ENCODE measurements at places on chromosomes 7 and 10.

DNA sequence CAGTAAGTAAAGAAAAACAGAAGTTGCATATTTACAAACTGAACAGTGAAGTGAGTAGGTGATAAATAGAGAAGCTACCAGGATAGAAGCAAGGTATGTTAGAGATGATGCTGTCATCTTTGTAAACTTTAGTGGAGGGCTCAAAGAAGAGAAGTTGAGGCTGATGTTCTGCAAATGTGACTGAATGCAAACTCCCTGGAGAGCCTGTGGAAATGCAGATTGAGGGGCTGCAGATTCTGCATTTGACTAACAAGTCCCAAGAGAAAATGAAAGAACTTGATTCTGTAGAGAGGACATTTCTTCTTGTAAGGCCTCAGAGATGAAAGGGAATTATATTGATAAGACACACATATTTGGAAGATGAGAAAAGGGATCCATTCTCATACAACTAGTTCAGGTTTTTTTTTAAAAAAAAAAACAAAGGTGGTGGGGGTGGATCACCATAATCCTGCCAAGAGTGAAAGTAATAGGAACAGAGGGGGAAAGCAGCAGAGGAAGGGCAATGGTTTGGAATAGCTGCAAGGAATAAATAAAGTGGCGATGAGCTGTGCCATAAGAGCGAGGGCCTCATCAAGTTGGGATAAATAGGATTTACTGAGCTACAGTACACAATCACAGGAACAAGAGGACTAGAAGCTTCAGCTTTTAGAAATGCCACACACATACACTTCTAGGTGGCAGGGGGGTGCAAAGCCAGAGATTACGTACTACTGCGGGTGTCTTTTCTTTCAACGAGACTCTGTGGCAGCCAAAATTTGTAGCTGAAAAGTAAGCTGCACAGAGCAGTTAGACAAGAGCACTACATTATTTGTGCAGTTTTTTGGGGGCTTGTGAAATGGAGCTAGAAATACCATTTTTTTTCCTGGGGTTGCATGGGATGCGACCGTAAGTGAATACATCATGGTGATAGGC is 778.5 kb downstream of the NRG3 start:
- DNase-seq = no peak

GRCh38 chr10:67802767-67803538 is 35.0 kb downstream of the DNAJC12 start:
- peak; percentile 30 for DNase-seq

DNA sequence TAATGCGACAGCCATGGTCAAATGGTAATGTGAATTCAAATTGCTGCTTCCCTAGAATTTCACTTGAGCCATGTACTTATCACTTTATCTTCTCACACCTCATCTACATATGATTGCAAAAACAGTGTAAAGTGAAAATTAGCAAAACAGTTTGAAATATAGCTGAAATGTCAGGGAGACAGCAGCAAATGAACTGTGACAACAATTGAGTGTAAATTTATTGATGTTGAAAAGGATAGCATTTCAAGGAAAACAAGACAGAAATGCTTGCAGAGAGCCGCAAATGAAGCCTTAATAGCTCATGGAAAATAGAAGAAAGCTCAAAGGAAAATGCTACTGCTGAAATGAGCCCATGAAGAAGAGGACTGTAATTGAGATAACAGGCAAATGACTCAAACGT is 516.2 kb upstream of the POT1 start:
- no peak for DNase-seq

DNA sequence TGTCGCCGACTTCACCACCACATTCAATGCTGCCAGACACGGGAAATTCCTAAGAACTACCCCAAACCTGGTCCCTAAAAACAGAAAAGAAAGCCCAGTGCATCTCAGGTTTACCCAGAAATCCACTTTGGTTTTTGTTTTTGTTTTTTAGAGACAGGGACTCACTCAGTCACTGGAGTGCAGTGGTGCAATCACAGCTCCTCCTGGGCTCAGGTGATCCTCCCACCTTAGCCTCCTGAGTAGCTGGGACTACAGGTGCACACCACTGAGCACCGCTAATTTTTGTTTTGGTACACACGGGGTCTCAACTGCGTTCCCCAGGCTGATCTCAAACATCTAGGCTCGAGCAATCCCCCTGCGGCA is 22.8 kb downstream of the MAD1L1 start:
- no peak for DNase-seq

GRCh38 chr10:31876652-31877352 is 51.8 kb downstream of the ARHGAP12 start:
- no peak for DNase-seq

- DNase-seq = no peak
Observed at GRCh38 chr7:20284003-20284770, 46.5 kb upstream of the ITGB8 start.

DNA sequence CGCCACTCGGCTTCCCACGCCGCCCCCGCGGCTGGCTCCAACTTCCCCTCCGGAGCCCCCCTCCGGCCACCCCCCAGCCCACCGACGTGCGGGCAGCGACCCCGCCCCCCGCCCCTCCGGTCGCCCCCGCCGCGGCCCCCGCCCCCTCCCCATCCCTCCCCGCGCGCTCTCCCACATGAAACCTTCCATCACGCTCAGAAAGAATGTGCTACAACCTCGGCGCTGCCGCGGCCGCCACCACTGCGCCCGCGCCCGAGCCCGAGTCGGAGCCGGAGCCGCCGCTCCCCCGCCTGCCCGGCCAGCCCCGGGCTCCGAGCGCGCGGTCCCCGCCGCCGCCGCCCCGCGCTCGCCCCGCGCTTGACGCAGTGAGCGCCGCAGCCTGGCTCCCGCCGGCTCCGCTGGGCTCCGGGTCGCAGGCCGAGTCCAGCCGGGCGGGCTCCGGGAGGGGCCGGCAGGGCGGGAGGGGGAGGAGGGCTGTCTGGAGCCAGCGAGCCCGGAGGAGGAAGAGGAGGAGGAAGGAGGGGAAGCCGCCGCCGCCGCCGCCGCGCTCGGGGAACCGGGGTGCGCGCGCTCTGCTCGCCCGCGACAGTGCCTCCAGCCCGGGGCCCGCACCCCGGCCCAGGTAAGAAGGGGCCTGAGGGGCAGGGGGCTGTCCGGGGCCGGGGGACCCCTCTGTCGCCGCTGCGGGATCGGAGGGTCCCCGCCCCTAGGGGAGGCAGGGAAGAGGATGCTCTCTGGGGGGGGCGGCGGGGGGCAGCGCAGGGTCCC is 4.3 kb upstream of the ELFN1 start:
- peak; percentile 49 for DNase-seq

DNA sequence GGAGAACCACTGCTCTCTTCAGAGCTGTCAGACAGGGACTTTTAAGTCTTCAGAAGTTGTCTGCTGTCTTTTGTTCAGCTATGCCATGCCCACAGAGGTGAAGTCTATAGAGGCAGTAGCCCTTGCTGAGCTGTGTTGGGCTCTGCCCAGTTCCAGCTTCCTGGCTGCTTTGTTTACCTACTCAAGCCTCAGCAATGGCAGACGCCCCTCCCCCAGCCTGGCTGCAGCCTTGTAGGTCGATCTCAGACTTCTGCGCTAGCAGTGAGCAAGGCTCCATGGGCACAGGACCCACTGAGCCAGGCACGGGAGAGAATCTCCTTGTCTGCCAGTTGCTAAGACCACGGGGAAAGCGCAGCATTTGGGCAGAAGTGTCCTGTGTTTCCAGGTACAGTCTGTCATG is 12.1 kb upstream of the CPA2 start:
- DNase-seq = no peak

DNA sequence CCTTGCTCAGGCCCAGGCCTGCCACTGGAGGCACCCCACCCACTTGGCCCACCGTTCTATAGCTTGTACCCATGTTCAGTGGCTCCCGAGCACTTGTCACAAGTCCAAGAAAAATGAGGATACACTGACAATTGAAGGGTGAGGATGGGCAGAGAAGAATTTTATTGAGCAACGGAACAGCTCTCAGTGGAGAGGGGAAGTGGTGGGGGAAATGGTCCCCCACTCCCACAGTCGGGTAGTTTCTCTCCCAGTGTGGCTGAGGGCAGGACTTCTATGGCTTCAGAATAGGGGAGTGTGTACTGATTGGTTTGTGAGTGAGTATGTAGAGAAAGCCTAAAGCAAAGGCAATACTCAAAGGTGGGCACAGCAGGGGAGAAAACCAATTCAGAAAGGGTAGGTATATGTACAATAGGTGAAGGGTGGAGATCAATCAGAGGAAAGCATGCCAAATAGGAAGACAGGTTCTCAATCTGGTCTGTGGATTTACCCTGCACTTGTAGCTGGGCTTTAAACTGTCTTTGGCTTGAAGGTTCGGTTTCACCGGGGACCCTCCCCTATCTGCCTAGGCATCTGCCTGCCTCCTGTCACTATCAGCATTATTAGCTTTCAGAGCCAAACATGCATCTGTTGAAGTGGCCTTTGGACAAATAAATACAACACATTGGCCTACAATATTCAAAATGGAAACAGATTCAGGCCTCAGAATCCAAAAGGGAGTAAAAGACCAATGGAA is 8.9 kb upstream of the TSPAN13 start:
- DNase-seq = no peak

DNA sequence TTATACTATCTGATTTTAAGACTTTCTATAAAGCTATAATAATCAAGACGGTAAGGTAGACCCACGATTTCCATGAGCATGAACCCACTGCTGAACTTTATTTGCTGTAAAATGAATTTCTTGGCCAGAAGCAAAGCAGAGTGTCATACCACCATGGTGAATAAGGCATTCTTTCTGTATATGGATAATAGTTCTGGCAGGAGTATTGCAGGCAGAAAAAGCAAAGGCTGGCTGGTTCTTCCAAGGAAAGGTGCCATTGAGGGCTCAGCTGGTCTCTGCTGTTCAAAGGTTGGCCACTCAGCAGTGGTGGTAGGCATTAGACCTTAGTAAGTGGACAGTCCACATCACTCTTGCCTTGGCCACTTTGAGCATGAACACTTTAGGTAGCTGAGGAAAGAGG is 104.1 kb upstream of the KCNMA1 start:
- DNase-seq = no peak

- no peak for DNase-seq
Observed at GRCh38 chr10:32410569-32410968, 35.4 kb upstream of the CCDC7 start.

- DNase-seq = no peak
Observed at GRCh38 chr10:24857031-24857725, 95.2 kb downstream of the PRTFDC1 start.

GRCh38 chr10:126352453-126352852 is 35.8 kb downstream of the ADAM12 start:
- no peak for DNase-seq

DNA sequence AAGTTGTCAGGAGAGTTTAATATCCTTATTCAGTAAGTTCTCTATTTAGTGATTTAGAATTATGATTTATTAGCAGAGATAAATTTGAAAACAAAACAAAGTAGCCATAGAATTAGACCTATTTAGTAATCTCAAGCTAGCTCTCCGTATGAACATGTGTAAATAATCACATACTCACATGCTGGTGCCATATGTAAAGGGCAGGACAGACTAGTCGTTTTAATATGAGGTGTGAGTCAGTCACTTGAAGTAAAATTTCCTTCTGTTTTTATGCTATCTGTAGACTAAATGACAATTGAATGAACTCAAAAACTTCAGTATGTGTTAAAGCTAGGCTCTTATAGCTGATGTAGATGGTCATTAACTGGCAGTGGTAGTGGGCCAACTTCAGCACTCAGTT is 67.1 kb downstream of the WAC start:
- no peak for DNase-seq

DNA sequence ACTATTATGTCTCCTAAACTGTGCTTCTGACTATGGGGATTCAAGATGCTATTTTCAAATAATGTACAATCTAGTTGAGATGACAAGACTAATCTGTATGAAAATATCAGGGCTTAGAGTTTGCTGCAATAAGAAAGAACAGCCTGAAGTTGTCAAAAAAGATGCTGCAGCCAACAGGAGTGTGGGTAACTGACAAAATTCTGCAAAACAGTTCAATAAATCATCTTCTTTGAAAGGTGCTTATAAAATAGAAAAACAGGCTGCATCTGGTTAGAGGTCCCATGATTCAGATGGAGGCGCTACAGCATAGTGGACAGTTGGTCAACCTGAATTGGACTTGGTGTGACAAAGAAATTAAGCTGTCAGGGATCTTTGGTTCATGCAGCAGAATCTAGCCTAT is 511.0 kb downstream of the XPNPEP1 start:
- no peak for DNase-seq

DNA sequence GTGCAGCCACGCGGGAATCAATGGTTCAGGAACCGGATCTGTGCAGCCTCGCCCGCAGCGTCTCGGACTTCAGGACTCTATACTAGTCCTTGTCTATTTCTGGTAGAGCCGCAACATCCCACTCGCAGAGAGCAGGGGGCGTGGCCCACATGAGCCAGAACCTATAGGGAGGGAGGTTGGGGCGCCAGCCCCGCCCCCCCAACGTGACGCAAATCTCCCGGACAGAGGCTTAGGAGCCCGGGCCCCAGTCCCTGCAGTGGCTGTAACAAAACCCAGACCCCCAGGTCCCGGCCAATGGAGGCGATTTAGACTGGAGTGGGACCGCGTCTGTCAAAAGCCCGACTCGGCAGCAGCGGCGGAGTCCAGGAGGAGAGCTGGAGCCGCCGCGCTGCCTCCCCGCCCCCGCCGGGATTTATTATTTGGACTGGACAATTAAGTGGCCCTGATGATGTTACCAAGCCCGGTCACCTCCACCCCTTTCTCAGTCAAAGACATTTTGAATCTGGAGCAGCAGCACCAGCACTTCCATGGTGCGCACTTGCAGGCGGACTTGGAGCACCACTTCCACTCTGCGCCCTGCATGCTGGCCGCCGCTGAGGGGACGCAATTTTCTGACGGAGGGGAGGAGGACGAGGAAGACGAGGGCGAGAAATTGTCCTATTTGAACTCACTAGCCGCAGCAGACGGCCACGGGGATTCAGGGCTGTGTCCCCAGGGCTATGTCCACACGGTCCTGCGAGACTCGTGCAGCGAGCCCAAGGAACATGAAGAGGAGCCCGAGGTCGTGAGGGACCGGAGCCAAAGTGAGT is at the start of gene NKX2-3:
Gene NKX2-3, plus strand, starts transcription at position 256 of the 809 bp plus-strand sequence. Its CDS starts 190 bp downstream, at position 446.
- DNase-seq = peak; percentile 63

GRCh38 chr7:90563286-90563685 is 32.8 kb upstream of the CDK14 start:
- DNase-seq = no peak

DNA sequence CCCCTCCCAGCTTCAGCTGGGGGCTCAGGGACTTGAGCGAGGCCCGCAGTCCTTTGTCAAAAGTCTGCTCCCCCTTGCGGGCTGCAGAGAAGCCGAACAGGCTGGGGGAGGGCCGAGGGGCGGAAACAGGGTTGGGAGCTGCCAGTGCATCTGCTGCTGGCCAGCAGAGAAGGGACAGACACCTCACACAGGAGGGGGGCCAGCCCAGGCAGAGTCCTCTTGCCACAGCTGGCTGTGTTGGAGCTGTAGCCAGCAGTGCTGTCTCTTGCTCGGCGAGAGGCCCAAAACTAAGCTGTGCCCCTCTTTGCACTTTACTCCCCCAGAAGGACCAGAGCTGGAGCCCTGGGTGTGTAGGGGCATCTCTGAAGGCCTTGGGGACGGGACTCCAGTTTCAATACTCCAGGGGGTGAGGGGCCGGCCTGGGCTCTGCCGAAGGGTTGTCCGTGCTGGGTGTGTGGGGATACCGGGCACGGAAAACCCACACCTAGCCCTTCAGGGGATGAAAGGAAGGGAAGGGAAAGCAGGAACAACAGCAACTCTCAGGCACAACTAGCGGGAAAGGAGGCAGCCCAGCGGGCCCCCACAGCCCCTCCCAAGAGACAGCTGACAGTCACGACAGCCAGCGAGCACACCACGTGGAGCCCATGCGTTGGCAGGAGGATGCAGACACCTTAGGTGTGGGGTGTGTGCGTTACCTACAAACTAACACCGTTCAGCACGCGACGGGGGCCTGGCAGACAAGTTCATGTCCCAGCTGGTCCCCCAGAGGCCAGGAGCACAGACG is 17.8 kb downstream of the YKT6 start:
- no peak for DNase-seq

- no peak for DNase-seq
Observed at GRCh38 chr7:2698581-2699288, 10.7 kb downstream of the AMZ1 start.

Measured in hepatocyte (in vitro differentiated cells).